GM13977 (cell line): ENCODE measurements at places on chromosomes 13 and 19.

DNA sequence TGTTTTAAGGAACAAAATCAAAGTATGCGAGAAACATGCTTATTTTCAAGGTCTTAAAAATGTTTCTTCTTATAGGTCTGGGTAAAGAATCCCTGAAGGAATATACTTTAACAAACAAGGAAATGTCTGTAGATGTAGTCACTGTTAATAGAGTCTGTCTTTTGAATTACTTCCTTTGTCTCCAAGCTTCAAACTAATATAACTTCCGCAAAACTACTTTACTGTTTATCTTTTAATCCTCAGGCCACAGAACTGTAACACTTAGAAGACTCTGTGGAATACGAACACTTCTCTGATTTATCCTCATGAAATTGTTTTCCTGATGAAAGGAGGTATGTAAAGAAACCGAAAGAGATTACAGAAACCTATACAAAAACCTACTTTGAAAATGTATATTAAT, 316.0 kb downstream of the PCDH9 start:
- DNase-seq, result no peak

DNA sequence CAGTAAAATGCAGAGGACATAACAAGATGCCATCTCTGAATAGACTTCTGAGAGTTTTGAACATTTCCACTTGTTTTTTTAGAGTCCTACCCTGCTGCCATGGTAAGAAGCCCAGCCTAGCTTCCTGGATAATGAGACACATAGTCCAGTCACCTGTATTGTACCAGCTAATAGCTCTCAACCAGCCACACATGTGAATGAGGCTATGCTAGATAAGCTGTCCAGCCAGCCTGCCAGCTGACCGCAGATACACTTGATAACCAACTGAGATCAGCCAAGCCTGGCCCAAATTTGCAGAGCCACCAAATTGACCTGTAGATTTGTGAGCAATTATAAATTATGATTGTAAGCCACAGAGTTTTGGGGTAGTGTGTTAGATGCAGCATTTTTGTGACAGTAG, 10.7 kb downstream of the RFXAP start:
- DNase-seq, result no peak

- DNase-seq, result no peak
Observed at GRCh38 chr13:40403509-40404241, 262.8 kb downstream of the FOXO1 start.

GRCh38 chr19:36837906-36838783, at the start of gene ZNF790:
Gene ZNF790, minus strand, starts transcription at chr19:36838387. Its CDS starts 12,768 bp downstream, at chr19:36825619.
- DNase-seq, result peak; percentile 84

DNA sequence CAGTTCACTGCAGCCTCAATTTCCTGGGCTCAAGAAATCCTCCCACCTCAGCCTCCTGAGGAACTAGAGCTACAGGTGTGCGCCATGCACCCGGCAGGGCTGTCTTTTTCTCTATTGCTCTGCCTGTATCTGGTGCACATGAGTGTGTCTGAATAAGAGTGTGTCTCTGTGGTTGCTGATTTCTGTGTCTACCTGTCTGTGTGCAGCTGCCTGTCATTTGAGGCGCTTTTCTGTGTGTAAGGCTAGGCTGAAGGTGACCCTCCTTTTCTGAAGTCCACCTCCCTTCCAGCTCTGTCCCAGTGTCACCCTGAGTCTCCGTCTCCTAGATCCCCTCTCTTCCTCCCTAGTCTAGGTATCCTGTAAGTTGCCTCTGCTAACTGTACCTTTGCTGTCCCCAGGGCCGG, 1.5 kb upstream of the PRR12 start:
- no peak for DNase-seq

DNA sequence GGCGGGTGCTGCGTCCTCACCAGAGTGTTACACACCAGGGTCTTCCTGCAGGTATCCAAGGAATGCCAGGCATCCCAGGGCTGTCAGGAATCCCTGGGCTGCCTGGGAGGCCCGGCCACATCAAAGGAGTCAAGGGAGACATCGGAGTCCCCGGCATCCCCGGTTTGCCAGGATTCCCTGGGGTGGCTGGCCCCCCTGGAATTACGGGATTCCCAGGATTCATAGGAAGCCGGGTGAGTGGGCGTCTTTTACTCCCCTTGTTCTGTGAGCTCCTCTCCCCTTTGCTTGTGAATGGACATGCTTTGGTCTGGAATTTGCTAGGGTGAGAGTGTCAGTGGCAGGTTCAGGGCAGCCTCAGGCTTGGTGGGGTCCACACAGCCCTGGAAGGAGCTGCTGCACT, 75.9 kb downstream of the RAB20 start:
- DNase-seq, result no peak

DNA sequence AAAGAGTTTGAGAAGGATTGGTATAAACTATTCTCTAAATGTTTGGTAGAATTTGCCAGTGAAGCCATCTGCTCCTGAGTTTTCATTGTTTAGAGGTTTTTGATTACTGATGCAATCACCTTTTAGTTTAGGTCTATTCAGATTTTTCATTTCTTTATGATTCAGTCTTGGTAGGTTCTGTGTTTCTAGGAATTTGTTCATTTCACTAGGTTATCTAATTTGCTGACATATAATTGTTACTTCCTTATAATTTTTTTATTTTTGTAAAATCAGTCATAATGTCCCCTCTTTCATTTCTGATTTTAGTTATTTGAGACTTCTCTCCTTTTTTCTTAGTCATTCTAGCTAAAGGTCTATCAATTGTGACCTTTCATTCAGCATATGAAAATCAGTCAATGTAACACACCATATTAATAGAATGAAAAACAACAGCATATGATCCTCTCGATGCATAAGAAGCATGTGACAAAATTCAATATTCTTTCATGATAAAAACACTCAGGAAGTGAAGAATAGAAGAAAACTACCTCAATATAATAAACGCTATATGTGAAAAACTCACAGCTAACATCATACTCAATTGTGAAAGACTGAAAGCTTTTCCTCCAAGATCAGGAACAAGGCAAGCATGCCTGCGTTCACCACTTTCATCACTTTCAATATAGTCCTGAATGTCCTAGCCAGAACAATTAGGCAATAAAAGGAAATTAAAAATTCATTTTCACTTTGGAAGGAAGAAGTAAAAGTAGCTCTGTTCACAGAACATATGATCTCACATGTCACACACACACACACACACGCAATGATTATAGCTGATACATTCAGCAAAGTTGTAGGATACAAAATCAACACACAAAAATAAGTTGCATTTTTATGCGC, 149.1 kb downstream of the COG6 start:
- no peak for DNase-seq

DNA sequence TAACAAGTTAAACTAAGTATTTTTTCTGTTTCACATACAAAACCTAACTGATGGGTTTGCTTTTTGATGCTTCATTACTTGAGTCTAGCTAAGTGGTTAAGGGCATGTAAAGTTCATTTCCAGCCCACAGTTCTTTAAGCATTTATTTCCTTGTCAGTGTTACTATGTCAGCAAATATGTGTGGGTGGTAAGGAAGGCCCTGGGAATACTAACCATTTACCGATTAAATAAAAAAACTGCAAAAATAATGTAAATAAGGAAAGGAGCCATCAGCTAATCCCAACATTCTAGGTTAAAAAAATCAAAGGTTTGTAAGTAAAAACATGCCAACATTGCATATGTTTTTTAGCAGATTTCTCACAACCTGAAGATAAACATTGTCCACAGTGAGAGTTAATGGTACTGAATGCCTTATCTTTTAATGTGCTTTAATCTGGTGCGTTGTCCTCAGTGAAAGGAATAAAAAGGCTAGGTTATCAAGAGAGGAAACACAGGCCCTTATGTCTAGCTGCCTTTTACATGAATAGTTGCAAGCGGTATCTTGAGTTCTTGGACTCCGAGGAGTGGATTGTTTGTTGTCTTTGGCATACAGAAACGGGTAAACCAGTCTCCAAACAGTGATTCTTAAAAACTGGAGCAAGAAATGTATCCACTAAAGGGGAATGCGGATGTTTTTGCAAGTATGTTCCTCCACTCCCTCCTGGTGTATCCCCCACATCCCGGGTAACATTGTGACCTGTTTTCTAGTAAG, 949.6 kb upstream of the SLC10A2 start:
- no peak for DNase-seq

DNA sequence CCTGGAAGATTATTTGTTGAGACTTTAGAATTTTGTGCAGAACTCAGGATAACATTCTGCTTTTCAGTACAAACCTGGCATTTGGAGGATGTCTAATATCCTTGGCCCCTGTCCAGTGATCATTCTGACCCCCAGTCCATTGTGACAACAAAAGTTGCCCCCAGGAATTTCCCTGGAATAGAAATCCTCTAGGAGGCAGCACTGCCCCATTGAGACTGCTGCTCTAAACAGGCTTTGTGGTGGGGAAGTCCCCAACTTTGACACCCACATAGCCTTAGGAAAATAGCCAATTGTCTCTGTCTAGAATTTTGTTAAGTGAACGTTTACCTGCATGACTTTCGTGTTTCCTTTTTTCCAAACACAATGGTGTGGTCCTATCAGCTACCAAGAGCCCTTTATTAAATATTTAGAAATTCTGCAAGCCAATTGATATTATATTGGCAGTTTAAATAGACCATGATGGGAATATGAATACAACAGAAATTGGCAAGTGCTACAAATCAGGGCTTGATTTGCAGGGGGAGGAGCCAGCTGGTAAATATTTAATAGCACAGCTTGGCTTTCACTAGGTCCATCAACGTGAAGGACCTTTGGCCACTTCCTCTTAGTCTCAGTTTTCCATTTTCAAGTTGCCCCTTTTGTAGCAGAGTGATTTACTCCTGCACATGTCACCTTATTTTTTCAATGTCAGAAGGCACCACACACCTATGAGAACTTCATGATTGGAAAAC, 451.7 kb downstream of the EFNB2 start:
- peak; percentile 13 for DNase-seq

- no peak for DNase-seq
Observed at GRCh38 chr13:111092685-111093084, 22.4 kb upstream of the ARHGEF7 start.

DNA sequence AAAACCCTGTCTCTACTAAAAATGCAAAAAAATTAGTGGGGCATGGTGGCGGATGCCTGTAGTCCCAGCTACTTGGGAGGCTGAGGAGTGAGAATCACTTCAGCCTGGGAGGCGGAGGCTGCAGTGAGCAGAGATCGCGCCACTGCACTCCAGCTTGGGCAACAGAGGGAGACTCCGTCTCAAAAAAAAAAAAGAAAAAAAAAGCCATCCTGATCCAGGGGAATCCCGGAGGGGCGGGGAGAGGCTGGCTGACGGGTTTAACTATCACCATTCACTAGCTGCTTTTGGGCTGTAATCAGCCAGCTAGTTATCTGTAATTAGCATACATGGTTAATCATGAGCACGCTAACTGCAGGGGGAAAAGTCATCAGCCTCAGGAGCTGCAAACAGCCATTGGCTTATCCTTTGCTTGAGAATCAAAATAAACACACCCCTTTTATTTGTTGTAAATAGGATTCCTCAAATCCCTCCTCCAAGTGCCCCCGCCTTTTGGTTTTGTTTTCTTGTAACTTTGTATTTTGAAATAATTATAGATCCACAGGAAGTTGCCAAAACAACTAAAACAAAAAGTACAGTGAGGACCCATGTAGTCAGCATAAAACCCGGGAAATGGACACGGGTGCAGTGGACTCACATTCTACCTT, 9.6 kb downstream of the FSD1 start:
- no peak for DNase-seq

DNA sequence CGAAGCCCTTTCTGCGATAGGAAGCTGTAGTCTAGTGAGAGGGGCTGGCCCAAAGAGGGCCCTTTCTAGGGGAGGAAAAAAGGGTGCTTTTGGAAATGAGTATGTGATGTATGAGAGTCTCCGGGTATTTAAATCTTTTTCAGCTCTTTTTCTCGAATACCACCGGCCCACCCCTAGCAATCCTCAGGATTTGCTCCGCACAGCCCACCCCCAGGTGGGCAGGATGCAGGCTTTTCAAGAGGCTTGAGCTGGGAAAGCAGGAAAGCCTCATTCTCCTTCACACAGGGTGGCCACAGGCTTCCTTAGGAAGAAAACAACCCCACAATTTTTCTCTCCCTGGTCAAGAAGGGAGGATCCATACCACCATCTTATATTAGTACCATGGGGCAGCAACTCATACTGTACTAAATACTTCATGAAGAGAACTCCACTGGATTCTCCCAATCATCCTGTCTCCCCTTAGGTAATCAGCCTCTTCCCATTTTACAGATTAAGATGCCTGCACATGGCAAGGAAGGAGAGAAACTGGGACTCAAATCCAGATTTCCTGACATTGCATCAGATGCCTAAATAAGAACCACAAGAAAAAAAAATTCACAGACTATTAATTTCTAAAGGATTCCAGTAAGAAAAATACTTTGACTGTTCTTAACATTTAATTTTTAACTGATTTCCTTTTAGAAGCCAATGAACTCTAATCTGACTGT, 84.4 kb downstream of the STK24 start:
- no peak for DNase-seq

- DNase-seq, result no peak
Observed at GRCh38 chr13:25686831-25687470, 315.2 kb downstream of the ATP8A2 start.

- peak; percentile 77 for DNase-seq
Observed at GRCh38 chr19:8017808-8018207, 12.4 kb upstream of the ELAVL1 start.
